ENCODE measurements at places on chromosomes 4 and X.

- no peak for DNase-seq
Measured at GRCh38 chrX:10945498-10945897, 165.6 kb upstream of the HCCS start.

GRCh38 chrX:137032341-137032694, 1.5 kb downstream of the GPR101 start:
- no peak for DNase-seq

DNA sequence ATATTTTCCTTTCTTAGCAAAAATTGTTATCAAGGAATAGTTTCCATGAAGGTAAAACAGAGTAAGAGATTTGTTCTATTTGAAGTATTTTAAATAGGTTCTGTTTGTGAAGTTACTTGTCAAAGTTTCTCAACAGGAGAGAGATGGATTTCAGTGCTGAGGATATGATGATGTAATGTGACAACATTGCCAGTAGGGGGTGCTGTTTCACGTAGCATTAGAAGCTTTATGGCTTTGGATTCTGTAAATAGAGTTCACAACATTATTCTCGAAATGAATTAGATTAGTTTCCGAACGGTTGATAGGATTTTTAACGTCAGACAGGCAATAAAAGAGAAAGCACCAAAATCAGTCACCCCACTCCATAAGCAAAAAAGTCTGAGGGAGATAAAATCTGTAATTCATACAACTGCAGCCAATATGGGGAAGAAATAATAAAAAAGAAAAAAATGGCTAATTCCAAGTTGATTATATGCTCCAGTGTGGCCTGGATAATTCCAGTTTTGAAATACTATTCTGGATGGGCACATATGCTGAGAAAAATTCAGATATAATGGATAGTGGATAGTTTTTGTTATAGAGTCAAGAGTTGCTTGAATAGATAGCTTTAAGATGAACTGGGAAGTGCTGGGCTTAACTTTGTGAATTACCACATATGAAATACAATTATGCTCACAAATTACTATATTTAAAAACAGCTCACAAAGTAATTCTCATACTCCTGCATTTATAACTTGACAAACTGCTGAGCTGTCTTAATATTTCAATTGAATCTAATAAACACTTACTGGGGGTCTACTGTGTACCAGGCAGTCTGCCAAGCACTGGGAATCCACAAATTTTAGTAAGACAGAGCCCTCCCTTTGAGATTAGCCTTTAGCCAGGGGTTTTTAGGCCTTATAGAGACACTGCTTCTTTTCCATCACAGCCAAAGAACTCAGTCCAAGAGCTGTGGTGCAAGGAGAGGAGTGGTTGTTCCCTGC, 109.1 kb downstream of the GPAT3 start:
- DNase-seq, result no peak

DNA sequence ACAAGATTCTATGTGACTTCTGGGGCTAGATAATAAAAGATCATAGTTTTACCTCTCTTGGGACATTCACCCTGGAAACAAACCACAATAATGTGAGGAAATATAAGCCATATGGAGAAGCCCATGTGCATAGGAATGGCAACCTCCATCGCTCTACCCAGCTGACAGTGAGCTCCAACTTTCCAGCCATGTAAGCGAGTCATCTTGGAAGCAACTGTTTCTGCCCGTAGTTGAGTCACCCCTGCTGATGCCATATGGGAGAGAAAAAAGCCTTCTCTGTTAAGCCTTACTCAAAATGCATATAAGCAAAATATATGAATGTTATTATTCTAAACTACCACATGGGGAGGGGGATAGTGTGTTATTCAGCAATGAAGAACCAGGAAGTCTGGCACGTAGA, 31.4 kb upstream of the RELL1 start:
- no peak for DNase-seq

Measured in suprapubic skin (tissue), 4 donors.